Activated CD8-positive, alpha-beta memory T cell treated with anti-CD3 and anti-CD28 coated beads for 4 hours (primary cell): ENCODE measurements at places on chromosomes 4 and X.

- DNase-seq: no peak
Measured at GRCh38 chr4:40246011-40246900, 49.4 kb downstream of the RHOH start.

DNA sequence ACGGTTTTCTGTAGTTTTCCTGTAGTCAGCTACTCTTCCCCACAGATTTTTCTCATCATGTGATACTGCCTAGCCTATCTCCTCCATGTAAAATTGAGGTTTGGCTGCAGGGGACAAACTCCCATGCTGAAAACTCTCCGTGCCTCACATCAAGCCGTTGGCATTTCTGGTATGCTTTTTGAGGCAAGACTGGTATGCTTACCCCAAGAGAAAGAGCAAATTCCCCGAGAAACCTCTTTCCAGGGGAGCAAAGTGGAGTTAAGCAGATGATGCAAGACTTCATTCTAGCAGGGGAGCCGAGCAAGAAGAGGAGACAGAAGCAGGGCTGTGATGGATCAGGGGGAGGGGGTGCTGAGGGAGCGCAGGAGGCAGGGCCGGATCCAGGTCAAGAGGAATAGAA lies 4.8 kb downstream of the SOWAHD start:
- DNase-seq: no peak

DNA sequence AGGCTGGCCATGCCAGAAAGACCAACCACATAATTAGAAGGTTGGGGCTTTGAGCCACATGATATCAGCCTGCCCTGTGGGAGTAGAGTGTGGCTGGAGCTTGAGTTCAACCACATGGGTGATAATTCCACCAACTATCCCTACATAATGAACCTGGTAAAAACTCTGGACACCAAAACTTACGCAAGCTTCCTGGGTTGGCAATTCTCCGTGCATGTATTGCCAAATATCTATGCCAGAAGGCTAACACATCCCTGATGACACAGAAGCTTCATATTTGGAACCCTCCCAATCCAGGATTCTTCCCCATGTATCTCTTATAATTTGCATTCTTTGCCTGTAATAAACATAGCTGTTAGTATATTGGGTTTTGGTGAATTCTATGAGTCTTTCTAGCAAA lies 68.2 kb downstream of the FUNDC1 start:
- DNase-seq: no peak

DNA sequence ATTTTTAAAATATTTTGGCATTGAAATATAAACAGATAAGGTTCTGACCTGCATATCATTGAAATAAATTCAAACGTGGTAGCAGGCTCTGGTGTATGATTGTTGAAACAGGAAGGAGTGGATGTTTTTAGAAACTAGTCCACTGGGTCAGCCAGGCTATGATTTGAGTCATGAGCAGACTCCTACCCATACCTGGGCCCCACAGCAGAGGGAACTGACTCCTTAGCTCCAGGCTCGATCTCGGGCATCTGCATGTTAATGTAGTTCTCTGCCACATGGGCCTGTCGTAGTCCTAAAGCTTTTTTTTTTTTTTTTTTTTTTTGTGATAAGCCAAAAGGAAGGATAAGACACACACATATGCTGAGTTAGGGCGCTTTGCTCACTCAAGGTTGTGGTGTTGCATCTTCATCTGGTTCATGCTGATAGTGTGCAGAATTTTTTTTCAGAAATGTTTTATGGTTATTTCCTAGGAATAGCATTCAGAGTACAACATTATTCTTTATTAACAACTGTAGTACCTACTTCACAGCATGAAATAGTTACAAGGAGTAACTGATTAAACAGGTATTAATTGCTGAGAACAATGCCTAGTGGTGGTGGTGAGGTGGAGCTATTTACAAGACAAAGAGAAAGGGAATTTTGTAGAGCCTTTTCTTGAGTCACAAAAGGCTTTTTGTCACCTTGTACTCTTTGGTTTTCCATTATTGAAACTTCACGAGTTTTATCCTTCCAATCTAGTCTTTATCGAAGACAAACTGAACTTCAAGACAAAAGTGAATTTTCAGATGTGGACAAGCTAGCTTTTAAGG lies 27.3 kb downstream of the OFD1 start:
- DNase-seq: no peak

DNA sequence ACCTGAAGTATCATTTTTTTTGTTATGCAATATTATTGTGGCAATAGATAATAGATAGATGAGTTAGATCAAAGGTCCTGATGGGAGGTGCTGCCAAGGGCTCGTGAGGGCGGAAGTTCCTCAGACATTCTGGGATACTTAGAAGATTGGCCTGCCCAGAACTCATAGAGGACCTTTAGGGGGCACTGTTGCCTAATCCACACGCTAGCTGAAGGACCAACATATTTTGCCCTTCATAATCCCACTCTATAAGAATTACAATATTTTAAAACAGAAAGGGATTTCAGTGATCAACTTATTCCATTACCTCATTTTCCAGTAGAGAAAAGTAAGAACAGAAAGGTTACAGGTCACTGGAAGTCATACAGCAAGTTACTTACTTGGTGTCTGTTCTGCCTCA lies 22.9 kb upstream of the COX7B2 start:
- no peak for DNase-seq

- no peak for DNase-seq
Measured at GRCh38 chr4:56731857-56732256, 50.8 kb upstream of the HOPX start.

- no peak for DNase-seq
Measured at GRCh38 chr4:23401572-23401971, 488.3 kb downstream of the PPARGC1A start.

GRCh38 chrX:14095702-14096101 lies 66.0 kb upstream of the GEMIN8 start:
- DNase-seq: no peak

GRCh38 chr4:169033660-169034059 lies 23.6 kb upstream of the CBR4 start:
- DNase-seq: no peak

- DNase-seq: no peak
Measured at GRCh38 chr4:3234171-3235029, 14.6 kb upstream of the MSANTD1 start.

- DNase-seq: no peak
Measured at GRCh38 chrX:111124418-111124817, 28.4 kb downstream of the PAK3 start.

- no peak for DNase-seq
Measured at GRCh38 chr4:25030277-25031076, at the start of gene LGI2. LGI2 (minus strand) TSS chr4:25030946; CDS start chr4:25030693, 253 bp downstream.

DNA sequence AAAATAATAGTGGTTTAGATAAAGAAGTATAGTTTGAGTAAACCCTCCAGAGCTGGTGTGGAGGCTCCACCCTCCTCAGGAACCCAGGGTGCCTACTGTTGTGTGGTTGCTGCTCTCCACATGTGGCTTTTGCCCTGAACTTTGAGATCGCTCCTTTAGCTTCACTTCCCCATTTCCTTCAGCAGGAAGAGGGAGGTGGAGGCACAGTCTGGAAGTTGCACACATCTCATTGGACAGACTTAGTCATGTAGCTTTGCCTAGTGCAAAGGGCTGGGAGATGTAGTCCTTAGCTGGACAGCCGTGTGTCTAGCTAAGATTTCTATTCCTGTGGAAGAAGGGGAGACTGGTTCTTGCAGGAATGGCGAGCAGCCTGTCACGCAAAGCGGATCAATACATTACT lies 37.9 kb downstream of the RGS12 start:
- DNase-seq: no peak

GRCh38 chr4:155106629-155107028 lies 101.8 kb upstream of the NPY2R start:
- DNase-seq: no peak

GRCh38 chr4:139956507-139957017 lies 197.4 kb downstream of the MAML3 start:
- DNase-seq: no peak

DNA sequence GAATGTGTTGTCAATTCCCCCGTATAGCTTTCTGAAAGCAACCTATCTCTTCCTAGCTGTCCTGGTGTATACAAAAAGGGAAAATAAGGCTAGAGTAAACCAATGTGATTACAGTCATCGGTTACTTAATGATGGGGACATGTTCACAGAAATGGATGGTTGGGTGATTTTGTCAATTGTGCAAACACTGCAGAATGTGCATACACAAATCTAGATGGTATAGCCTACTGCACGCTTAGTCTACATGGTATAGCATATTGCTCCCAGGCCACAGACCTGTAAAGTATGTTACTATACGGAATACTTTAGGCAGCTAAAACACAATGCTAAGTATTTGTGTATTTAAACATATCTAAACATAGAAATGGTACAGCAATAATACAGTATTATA lies 5.1 kb downstream of the DTHD1 start:
- DNase-seq: no peak

DNA sequence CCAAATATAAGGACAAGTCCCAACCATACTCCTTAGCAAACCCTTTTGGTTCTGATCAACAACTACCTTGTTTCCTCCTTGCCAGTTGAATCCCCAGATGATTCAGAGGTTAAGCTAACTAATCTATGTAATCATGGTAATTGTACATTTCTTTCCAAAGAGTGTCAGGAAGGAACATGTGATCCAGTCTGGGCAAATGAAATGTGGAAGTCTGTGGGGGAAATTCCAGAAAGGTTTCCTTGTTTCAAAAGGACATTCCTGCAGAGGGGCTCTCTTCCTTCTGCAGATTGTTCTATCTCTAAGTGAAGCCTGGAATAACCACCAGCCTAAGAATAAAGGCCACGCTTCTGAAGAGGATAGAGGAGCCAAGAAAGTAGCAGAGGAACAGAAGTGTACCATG lies 7.0 kb downstream of the PRSS12 start:
- no peak for DNase-seq

DNA sequence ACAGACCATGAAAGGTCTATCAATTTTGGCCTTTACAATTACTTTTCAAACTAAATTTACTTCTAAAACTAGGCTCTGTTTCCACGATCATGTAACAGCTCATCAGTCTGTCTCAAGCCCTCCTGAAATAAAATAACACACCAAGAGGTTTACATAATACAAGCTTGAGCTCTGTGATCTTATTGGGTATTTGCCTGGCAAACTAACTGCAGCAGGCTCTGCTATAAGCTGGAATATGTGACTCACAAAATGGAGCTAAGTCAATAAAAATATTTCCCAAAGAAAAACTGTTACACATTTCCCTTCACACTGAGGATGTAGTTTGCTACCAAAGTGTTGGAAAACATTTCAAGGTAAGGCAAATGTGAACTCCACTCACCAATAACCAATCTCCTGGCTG lies 94.7 kb upstream of the GPM6B start:
- no peak for DNase-seq

DNA sequence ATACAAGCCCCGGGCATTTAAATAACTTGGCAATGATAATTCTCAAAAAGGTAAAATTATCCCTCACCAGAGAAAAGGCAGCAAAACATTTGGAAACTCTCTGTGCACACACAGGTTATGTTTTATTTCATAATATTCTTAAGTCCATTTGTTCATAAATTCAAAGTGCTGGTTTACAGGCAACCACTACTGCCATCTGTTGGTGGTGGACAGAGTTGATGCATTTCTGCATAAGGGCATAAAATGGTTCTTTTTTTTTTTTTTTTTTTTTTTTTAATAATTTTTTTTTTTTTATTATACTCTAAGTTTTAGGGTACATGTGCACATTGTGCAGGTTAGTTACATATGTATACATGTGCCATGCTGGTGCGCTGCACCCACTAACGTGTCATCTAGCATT lies 31.5 kb upstream of the IL21 start:
- DNase-seq: no peak

DNA sequence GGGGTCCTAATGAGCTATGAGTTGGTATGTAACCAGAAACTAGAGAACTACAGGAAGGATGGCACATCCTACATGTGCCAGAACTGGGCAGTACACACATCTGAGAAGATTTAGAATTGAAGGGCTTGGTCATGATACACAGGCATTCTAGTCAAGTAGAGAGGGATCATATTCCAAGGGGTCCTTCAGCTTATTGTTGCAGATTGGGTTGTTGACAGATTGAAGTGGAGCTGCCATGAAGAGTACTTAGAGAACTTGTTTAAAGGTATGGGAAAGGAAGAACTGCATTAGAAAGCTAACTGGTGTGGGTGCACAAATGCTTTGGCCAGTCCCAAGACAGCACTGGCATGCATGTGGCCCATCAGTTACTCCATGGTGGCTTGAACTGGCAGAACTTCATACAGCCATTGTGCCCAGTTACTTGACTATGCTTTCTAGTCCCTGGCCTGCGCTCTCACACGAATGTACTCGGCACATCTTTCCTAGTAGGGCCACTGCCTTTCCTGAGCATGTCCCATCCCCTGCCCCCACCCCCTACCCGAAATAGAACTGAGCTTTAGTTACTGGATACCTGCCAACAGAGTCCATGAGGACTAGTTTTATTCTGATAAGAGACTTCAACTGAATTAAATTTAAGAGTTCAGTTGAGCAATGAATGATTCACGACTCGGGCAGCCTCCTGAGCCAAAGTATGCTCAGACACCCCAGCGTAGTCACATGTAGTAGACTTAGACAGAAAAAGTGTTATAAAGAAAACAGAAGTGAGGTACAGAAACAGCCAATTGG lies 64.0 kb downstream of the CCNG2 start:
- no peak for DNase-seq

- no peak for DNase-seq
Measured at GRCh38 chr4:2261853-2262144, at the start of gene MXD4. MXD4 (minus strand) TSS chr4:2262109; CDS start chr4:2261980, 129 bp downstream.

DNA sequence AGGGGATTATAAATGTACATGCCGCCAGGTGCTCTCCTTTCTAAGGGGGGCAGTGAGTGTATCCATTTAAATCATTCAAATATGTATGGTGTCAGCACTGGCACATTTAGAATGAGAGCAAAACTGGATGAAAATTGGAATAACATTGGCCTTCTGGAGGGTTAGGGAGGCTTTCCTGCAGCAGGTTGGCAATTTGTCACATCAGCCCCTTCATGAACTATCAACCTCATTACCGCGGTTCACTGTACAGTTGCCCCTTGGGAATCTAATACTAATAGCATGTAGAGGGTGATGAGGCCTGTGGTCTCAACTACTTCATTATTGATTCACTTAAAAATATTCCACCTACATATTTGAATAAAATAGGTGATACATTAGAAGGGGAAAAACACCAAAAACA lies 117.9 kb downstream of the PDHA2 start:
- no peak for DNase-seq

DNA sequence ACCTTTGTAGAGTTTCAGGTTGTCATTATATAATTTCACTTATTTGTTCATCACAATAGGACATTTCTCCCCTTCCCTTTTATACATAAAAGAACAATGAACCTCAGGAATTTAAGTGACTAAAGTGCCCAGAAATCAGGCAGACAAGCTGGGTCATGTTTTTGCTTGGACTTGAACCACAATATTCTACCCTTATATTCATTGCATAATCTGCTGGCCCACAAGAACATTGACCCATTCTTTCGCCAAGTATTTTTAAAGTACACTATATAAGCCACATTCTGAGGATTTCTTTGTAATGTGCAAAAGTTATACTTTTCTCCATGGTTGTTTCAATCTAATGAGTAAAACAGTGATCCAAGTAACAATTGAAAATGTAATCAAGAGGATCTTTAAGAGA lies 637.5 kb upstream of the SLIT2 start:
- DNase-seq: no peak

GRCh38 chr4:184154199-184154598 lies 63.5 kb downstream of the ENPP6 start:
- DNase-seq: no peak
